ENCODE measurements at places on chromosomes 13 and 19. TPM values are rescaled to one million over a fixed set of nuclear protein-coding genes. Genes with fewer than 3 reads are reported as not detected.
A peak's percentile ranks its signal among the peaks of the same experiment; 100 is the strongest.

The CLEC17A gene
- total RNA-seq, result not detected

The ZNF845 gene
- 9.9 TPM for total RNA-seq

The SHC2 gene
- total RNA-seq, result not detected

The FAAP24 gene
- total RNA-seq, result 8.3 TPM

DNA sequence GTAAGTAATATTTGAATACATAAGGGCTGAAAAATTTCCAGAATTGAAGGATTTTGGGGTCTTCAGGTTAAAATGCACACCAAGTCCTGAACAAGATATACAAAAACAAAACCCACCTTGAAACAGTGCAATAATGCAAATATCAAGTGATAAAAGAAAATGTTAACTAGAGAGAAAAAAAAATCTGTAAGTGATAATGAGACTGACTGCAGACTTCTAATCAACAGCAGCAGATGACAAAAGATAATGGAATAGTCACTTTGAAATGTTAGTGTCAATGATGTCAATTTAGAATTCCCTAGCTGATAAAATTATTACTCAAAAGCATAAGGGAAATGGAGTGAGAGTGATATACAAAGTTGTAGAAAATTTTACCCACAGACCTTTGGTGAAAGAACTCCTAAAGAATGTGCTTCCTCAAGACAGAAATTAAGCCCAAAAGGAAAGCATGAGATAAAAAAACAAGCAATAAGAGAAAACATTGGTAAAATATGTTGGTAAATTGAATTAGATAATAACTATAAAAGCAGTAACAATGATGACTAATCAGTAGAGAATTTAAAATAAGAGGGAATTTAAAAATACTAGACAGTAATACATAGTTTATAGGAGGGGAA, 12.4 kb upstream of the DGKH start:
- H3K4me1 ChIP-seq, result peaks cover 13% of the 10 kb centered on the region
- no peak overlapping the region for H3K27ac ChIP-seq
- H3K36me3 ChIP-seq, result peaks cover 7% of the 10 kb centered on the region
- peaks cover 10% of the 10 kb centered on the region for H3K27me3 ChIP-seq

- H3K36me3 ChIP-seq, result no peaks in the 10 kb centered on the region
- no peaks in the 10 kb centered on the region for H3K4me1 ChIP-seq
- no peak for DNase-seq
These were observed 40.3 kb downstream of the ZNF557 start for GRCh38 chr19:7109678-7110289.

DNA sequence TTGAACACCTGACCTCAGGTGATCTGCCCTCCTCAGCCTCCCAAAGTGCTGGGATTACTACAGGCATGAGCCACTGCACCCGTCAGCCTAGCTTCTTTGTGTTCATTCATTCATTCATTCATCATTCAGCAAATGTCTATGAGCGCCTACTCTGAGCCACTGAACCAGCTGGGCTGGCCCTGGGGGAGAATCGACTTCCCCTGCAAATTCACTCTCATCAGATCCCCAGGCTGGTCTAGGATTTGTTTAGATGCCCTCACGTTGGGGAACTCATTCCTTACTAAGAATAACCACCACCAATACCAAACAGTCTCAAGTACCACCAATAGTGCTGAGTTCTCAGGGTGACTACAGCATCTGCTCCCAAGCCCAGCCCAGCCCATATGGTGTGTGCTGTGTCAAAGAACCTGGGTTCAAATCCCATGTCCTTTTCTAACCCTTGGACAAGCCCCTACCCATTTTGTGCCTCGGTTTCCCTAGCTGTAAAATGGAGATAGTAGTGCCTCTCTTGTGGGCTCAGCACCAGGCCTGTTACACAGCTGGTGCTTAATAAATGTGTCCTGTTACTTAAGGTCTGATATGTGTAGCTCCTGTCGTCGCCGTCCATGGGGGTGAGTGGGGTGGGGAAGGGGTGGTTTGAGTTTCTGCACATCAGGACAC, 16.8 kb downstream of the NRTN start:
- no peak for DNase-seq
- H3K27me3 ChIP-seq, result no peaks in the 10 kb centered on the region
- no peak overlapping the region for H3K4me3 ChIP-seq
- H3K27ac ChIP-seq, result no peak overlapping the region
- H3K4me1 ChIP-seq, result no peaks in the 10 kb centered on the region

DNA sequence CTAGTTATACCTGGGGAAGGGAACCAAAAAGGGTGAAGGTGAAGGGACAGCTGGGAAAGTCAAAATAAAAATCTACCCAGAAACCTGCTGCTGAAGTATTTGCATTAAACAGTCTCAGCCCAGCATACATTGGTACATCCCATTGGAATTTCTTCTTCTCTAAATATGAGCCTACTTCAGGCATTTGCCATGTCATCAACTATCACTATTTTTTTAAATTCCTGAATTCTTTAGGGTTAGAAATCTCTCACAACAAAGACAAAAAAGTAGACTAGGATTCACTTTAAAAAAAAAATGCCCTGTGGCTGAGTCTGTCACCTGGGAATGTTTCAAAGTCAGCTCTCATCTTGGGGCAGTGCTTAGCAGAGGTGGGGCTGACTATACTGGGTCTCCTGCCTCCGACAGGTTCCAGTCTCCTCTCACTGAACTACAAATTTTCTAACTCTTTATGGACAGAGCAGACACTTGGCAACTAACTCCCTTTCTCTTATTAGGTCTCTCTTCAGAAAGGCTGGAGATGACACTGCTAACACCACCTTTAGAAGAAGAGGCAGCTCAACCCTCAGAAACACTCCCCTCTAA, 141.2 kb downstream of the LHFPL6 start:
- H3K36me3 ChIP-seq, result no peaks in the 10 kb centered on the region
- H3K4me1 ChIP-seq, result no peaks in the 10 kb centered on the region
- peaks cover 8% of the 10 kb centered on the region for H3K27me3 ChIP-seq

DNA sequence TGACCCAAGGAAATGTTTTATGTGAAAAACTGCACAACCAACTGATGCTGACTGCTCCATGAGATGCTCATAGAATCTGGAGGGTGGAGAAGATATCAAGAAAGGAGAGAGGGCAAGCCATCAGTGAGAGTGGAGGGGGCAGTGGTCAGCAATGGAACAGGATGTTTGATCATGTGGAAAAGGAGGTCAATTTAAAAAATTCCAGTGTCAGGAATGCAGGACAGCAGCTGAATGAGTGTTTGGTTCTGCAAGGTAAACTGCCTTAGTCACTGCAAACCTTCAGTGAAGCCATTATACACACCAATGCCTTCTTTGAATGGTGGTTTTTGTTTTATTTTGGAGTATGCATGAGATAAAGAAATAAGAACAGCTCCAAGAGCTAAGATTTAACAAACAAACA, 121.5 kb downstream of the FGF14 start:
- H3K4me3 ChIP-seq, result no peak overlapping the region
- peaks cover 3% of the 10 kb centered on the region for H3K27me3 ChIP-seq
- no peaks in the 10 kb centered on the region for H3K4me1 ChIP-seq
- H3K27ac ChIP-seq, result no peak overlapping the region
- DNase-seq, result no peak
- H3K36me3 ChIP-seq, result no peaks in the 10 kb centered on the region

DNA sequence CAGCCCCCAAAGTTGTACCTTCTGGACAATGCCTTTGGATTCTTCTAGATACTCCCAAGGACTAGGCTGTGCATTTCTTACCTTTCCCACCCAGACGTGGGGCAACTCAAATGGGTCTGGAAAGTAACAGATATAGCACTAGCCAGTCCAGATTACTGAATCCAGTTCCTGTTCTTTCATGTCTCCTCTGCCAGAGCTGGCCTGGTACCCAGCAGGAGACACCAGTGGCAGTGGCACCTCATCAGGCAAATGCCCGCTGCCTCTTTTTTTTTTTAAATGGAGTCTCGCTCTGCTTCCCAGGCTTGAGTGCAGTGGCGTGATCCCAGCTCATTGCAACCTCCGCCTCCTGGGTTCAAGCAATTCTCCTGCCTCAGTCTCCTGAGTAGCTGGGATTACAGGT, 43.2 kb downstream of the N4BP2L2 start:
- H3K4me1 ChIP-seq, result peaks cover 9% of the 10 kb centered on the region
- peaks cover 8% of the 10 kb centered on the region for H3K36me3 ChIP-seq
- H3K27me3 ChIP-seq, result no peaks in the 10 kb centered on the region
- DNase-seq, result no peak
- H3K27ac ChIP-seq, result no peak overlapping the region

DNA sequence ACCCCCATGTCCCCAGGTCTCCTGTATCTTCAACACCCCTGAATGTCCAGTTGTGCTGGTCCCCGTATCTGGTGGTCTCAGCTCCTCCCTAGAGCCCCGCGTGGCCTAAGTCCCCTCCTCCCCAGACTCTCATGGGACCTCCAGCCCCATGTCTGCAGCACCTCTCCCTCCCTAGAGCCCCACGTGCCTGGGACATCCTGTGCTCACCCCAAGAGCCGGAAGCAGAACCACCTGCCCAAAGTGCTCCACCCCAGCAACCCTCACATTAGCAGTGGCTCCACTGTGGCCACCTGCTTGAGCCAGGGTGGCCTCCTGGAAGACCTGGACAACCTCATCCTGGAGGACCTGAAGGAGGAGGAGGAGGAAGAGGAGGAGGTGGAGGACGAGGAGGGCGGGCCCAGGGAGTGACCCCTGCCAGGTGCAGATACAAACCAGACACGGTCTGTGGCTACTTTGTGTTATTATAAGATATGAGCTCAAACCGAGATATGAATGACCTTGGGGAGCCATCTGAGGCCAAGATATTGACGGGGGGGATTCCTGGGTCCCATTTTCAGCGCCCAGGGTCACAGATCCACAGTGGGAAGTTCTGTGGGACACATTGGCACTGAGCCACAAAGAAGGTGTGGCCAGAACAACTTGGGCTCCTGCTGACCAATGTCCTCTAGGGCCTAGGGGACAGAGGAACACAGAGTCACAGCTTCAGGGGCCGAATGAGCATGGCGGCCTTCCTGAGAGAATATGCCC, 6.0 kb downstream of the SHFL start:
- DNase-seq, result no peak
- no peak overlapping the region for H3K27ac ChIP-seq
- H3K36me3 ChIP-seq, result peaks cover 57% of the 10 kb centered on the region
- H3K4me3 ChIP-seq, result no peak overlapping the region
- H3K4me1 ChIP-seq, result peaks cover 34% of the 10 kb centered on the region
- H3K27me3 ChIP-seq, result peaks cover 1% of the 10 kb centered on the region

DNA sequence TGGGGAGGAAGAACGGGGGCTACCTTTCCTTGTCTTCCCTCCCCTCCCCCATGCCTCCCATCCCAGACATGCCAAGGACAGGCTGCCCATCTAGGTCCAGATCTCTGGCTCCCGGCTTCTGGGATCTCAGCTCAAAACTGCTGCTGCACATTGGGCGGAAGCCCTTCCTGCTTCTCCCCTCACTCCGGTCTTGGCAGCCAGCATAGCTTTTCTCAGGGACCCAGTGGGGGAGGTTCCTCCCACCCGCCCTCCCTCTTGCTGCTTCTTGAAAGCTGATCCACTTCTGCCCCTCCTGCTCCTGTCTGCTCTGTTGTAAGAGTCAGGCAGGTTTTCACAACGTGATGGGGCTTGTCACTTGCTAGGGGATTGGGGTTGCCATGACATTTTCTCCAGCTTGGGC, 21.7 kb upstream of the RNF17 start:
- H3K4me3 ChIP-seq, result no peak overlapping the region
- no peak for DNase-seq
- no peaks in the 10 kb centered on the region for H3K36me3 ChIP-seq
- peaks cover 6% of the 10 kb centered on the region for H3K4me1 ChIP-seq
- peaks cover 39% of the 10 kb centered on the region for H3K27me3 ChIP-seq

GRCh38 chr19:16885166-16885565, 3.6 kb upstream of the F2RL3 start:
- H3K27ac ChIP-seq, result no peak overlapping the region
- no peak overlapping the region for H3K4me3 ChIP-seq
- peaks cover 27% of the 10 kb centered on the region for H3K4me1 ChIP-seq

- H3K27me3 ChIP-seq, result no peaks in the 10 kb centered on the region
- H3K27ac ChIP-seq, result no peak overlapping the region
- no peak for DNase-seq
- no peaks in the 10 kb centered on the region for H3K4me1 ChIP-seq
- no peak overlapping the region for H3K4me3 ChIP-seq
These were observed 53.6 kb downstream of the SMARCA4 start for GRCh38 chr19:11014403-11014911.

- H3K4me3 ChIP-seq, result peak overlapping the region; percentile 6
- H3K36me3 ChIP-seq, result peaks cover 7% of the 10 kb centered on the region
- no peak for DNase-seq
- H3K27ac ChIP-seq, result no peak overlapping the region
- H3K27me3 ChIP-seq, result peaks cover 32% of the 10 kb centered on the region
These were observed 128.3 kb upstream of the FRY start for GRCh38 chr13:31903111-31903815.

DNA sequence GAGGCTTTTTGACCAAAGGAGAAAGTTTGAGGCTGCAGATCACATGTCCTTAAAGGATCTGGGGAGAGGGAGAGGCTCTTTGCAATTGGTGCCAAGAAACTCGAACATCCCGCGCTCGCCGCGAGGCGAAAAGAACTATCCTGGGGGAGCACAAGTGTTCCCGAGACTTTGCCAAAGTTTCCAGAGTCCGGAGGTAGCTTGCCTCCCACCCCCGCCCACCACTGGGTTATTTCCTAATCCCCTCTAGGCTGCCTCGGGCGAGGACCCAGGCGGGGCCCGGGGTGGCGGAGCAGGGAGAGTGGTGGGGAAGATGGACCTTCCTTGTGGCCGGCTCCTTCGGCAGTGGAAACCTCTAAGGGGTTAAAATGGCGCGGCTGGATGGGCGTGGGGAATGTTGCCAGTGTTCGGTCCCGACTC, 114.5 kb downstream of the KCNRG start:
- H3K27me3 ChIP-seq, result peaks cover 63% of the 10 kb centered on the region
- H3K36me3 ChIP-seq, result peaks cover 17% of the 10 kb centered on the region
- peaks cover 56% of the 10 kb centered on the region for H3K4me1 ChIP-seq
- peak overlapping the region; percentile 72 for H3K27ac ChIP-seq
- DNase-seq, result no peak
- peak overlapping the region; percentile 63 for H3K4me3 ChIP-seq

GRCh38 chr19:18626906-18627305, 9.9 kb upstream of the KLHL26 start:
- H3K27ac ChIP-seq, result peak overlapping the region; percentile 2
- H3K36me3 ChIP-seq, result no peaks in the 10 kb centered on the region
- DNase-seq, result no peak
- peaks cover 1% of the 10 kb centered on the region for H3K4me1 ChIP-seq
- no peak overlapping the region for H3K4me3 ChIP-seq

DNA sequence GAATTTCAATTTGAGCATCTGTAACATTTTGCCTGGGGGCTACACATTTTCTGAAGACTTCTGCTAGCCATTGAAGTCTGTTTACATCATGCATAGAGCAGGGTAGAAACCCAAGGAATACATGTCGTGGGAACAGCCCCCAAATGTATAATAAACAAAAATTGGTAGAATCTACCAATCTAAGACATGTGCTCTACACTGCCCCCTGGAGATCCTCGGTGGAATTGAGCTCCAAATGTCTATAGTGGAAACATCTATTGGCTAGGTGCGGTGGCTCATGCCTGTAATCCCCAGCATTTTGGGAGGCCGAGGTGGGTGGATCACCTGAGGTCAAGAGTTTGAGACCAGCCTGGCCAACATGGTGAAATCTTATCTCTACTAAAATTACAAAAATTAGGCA, 57.3 kb downstream of the MBD3L2B start:
- no peaks in the 10 kb centered on the region for H3K27me3 ChIP-seq
- no peaks in the 10 kb centered on the region for H3K4me1 ChIP-seq
- H3K27ac ChIP-seq, result no peak overlapping the region
- DNase-seq, result peak; percentile 37
- no peak overlapping the region for H3K4me3 ChIP-seq
